A549 treated with DMSO at 1 μM for 4 hours (cell line): ENCODE measurements at places on chromosomes 5 and 9. TPM values are rescaled to one million over a fixed set of nuclear protein-coding genes. Genes with fewer than 3 reads are reported as not detected.

Gene C9orf50
- 0.08 TPM in 1 of 5 replicates, not detected in the others for total RNA-seq

Gene GFPT2
- total RNA-seq: 34.6 to 54.2 TPM (median 51.6 TPM) in 5 replicates

Gene CCDC171
- total RNA-seq: 0.31 to 0.49 TPM (median 0.40 TPM) in 5 replicates

Gene CMBL
- 19.2 to 23.5 TPM (median 22.2 TPM) in 5 replicates for total RNA-seq

Gene TPPP
- 5.1 to 6.4 TPM (median 5.5 TPM) in 5 replicates for total RNA-seq

Gene PRR16
- total RNA-seq: 0.12 TPM in 1 of 5 replicates, not detected in the others

Gene TSC1
- 16.2 to 19.7 TPM (median 17.9 TPM) in 5 replicates for total RNA-seq

Gene STPG3
- total RNA-seq: not detected in 5 replicates
